Fibroblast of skin of back (primary cell): ENCODE measurements at places on chromosomes 1 and 21.

GRCh38 chr1:29487291-29487690 is 251.0 kb downstream of the PTPRU start:
- DNase-seq = no peak

- DNase-seq = no peak
Measured at GRCh38 chr1:156089704-156090103, 7.4 kb upstream of the MEX3A start.

GRCh38 chr1:162110910-162111309 is 41.4 kb downstream of the NOS1AP start:
- DNase-seq = no peak

GRCh38 chr1:6105218-6105679 is 59.6 kb downstream of the KCNAB2 start:
- no peak for DNase-seq
